Left cardiac atrium (tissue), 4 donors: ENCODE measurements at places on chromosomes 11 and 22. TPM values are rescaled to one million over a fixed set of nuclear protein-coding genes. Genes with fewer than 3 reads are reported as not detected.

SLC39A13 gene
- total RNA-seq = 53.4 TPM

LSP1 gene
- 31.2 TPM for total RNA-seq

HEPN1 gene
- total RNA-seq = not detected

SCGB1A1 gene
- not detected for total RNA-seq

RCOR2 gene
- total RNA-seq = 8.3 TPM

ARVCF gene
- 13.4 TPM for total RNA-seq
